ENCODE measurements at places on chromosomes 16 and 17. TPM values are rescaled to one million over a fixed set of nuclear protein-coding genes. Genes with fewer than 3 reads are reported as not detected.

GRCh38 chr16:88649924-88650748 is 717 bp downstream of the CYBA start:
- DNase-seq = no peak

- peak; percentile 17 for DNase-seq
These were observed 135.7 kb downstream of the ABCA8 start for GRCh38 chr17:68819465-68819864.

- DNase-seq = peak; percentile 100
These were observed 324 bp upstream of the FBXL19 start for GRCh38 chr16:30922960-30923535.

DNA sequence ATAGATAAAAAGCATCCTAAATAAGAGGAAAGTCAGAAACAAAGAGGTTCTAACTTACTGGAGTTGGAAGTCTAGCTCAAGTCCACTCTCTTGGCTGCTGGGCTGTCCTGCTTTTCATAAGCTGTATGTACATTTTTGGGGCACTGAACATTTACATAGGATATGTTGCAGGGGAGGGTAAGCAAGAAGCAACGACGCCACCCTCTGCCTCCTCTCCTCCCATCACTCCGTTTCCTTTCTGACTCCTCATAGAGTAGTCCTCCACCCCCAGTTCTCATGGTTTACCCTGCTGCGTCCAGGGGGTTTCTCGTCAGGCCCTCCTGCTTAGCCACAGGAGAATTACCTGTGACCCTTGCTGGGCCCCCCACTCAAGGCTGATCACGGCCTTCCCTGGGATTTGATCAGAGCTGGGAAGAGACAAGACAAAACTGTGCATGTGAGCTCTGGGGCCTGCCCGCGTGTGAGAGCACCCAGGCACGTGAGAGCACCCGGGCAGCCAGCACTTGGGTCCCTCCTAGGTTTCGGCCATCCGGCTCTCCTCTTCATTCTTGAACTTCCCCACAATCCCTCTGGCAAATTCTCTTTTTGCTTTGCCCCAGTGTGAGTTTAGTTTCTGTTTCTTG is 37.1 kb downstream of the TMEM11 start:
- no peak for DNase-seq

DNA sequence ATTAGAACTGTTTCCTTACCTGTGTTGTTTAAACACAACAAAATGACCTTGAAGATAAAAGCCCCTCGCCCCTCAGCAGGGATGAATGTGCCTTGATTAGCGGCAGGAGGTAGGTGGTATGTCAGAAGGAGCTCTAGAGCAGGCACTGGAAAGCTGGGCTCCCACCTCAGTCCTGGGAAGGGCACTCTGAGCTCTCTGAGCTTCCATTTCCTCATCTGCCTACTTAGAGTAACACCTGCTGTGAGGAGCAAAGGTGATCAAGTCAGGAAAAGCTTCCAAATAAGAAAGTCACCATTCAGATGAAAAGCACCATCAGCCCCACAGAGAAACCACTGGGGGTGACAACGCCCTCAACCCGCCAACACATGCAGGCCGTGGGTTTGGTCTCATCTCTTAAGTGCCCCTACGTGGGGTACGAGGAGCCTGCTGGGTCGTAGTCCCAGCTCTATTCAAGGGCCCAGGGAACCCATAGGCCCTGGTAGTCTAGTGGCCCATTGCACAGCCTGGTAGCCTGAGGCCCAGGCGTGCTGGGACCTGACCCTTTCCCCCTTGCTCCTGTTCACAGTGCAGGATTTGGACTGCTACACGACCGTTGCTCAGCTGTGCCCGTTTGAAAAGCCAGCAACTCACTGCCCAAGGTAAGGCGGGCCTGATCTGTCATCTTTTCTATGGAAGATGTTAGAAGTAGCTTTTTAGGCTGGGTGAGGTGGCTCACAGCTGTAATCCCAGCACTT is 57.3 kb downstream of the CRISPLD2 start:
- no peak for DNase-seq

GRCh38 chr17:61863801-61864126 is 436 bp upstream of the BRIP1 start:
- no peak for DNase-seq

GRCh38 chr17:43906951-43907424 is 348 bp downstream of the MPP2 start:
- no peak for DNase-seq

DNA sequence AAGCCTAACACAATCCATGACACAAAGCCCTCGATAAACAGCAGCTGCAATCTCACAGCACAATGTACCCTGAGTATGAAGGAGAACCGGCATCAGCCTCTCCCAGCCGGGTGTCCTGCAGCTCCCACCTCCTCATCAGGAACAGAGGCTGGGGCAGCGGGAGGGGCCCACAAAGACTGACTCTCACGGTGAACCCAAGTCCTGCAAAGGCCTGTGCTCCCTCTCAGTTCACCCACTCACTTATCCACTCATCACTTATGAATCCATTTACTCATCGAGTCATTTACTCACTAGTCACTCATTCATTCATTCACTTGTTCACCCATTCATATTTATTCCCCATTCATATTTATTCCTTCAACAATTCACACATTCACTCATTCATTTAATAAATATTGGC is 11.6 kb downstream of the ZNF423 start:
- no peak for DNase-seq

DNA sequence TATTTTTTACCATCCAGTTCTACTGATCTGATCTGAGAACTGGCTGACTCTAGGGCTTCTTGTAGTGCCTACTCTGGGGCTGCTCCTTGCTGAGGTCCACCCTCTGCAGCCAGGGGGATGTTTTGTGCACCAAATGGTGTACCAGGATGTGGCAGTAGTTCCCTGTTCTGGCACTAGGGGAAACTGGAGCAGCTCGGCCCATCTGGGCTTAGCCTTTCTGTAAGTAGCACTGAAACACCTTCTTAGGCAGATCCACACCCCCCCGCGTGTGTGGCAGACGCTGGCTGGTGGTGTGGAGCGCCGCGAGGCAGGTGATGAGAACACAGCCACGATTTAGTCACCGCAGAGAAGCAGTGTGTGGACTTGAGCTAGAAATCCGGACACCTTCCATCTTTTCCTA is 17.0 kb downstream of the DUSP14 start:
- DNase-seq = peak; percentile 30

DNA sequence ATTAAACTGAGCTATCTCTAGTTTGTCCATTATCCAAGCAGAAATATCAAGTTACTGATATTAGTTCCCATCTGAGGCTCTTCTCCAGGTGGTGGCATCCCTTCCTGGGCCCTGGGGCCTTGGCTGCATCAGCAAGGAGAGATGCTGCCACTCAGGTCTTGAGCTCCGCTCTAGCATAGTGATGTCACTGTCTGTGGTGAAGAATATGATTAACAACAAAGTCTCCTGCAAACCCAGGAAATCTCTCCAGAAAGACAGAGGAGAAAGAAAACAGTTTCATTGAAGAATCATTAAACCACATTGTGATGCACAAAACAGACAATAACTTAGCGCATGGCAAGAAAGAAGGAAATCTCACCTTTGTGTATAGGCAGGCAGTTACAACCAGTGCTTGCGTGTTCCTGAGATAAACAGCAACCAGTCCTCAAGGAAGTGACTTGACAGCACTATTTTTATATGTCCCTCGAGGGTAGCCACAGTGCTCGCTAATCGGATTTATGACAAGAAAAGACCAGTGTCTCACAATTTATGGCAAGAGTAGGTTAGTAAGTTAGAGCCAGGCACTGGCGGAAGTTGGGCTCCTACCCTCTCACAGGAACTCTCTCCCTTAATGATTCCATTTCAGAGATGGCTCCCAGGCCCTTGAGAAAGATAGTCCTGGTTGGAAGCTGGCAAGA is 151.1 kb downstream of the AHSP start:
- DNase-seq = no peak

DNA sequence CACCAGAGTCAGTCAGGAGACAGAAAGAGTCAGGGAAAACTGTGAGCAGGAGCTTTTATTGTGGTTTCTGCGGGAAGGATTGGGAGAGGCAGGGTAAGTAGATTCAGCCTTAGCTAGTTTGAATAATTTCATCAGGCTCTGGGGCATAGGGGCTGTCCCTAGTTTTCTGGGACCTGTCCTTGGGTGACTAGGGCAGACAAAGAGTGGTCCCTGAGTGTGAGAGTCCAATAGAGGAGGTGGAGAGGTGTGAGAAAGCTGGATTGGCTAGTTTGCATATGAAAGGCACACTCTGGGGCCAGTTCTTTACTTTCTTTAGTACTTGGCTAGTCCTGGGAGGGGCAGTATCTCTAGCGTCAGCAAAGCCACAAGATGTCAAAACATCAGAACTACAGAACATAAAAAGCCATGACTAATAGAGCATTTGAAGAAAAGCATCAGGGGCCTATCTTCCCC is 255.6 kb downstream of the HS3ST3A1 start:
- DNase-seq = peak; percentile 98

DNA sequence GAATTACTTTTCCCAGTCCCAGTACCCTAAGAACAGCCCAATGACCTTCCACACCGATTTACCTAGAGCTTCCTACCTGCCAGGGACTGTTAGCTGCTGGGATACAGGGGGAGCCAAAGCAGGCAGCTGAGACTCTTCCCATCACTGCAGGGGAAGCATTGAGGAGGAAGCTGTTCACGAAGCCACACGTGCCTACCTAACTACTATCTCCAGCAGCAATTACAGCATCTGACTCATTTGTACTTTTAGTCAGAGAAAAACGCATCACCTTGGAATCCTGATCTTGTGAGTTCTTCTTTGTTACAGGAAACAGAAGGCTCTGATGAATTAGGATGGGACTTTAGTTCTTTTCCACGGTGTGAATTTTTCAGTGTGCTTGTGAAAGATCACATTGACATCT is 113.7 kb upstream of the DHX40 start:
- DNase-seq = peak; percentile 81

GRCh38 chr17:40854175-40854814 is 12.7 kb downstream of the KRT12 start:
- peak; percentile 86 for DNase-seq

GRCh38 chr16:11990702-11991390 is 14.3 kb downstream of the SNX29 start:
- DNase-seq = no peak

DNA sequence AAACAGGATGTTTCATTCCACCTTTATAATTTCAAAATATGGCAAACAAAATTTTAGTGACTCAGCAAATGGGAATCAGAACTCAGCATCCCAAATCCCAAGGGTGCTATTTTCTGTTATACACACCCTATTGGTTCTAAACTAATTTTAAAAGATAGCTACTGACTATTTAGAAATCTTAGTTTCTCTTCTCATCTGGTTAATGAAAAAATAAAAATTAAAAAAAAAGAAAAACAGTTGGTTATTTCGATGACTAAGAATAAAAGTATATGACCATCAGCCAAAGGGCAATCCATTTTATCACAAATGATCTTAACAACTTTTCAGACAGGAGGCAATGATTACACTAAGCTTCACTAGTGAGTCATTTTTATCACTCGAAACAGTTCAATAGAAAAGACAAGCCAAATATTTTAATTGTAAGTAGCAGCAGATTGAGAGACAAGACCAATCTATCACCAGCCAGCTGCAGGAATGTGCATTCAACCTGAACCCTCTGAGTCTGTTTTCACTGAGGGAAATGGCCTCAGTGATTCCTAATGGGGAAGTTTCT is 15.2 kb downstream of the PHLPP2 start:
- DNase-seq = peak; percentile 78

- peak; percentile 84 for DNase-seq
These were observed 9.4 kb downstream of the KIAA0513 start for GRCh38 chr16:85037050-85037410.

DNA sequence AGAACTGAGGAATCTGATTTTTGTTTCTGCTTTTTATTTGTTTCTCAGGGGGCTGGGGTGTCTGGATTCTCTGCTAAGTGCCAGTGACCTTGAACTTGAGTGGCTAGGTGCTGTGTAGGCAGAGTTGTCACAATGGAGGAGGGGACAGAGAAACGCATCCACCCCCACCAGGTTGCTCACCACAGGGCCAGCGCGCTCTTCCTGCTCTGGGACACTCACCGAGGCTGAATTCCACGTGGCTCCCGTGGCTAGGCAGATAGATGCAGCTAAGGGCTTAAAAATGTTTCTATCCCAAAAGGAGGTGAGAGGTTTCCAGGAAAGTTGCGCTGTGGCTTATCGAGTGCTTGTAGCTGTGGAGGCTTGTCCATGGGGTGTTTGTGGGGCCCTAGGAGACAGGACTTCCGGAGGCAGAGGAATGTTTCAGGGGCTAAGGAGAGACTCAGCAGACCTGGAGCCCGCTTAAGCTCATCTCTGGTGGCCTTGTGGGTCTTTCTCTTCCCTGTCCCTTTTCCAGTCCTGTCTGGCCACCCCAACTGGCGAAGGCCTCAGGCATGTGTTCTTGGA is 36.8 kb downstream of the ADCY7 start:
- no peak for DNase-seq

DNA sequence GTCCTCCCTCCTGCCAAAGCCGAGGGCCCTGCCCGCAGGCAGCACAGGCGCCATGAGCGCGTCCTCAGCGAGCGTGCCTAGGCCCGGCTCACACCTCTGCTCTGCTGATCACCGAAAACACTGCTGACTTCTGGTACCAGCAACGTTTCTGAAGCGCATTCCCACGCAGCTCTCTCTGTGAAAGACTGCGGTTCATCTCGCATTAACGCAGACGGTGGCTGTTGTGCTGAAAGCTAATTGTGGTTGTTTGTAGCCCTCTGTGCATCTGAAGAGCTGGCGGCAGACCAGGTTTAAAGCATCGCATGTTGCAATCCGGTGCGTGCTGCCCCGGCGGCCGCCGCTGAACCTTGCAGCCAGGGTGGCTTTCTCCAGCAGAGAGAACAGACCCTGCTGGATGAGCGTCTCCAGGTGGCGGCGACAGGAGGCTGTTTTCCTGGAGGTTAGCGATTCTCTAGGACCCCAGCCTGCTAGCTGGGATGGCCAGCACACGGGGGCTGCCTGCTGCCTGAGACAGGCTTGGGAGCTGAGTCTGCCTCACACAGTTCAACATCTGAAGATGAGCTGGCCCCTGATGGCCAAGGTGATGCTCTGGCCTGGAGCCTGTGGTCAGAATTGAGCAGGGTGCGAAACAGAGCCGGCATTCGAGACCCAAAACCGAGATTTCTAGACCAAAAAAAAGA is 49.8 kb upstream of the CHMP6 start:
- no peak for DNase-seq

- peak; percentile 98 for DNase-seq
These were observed 14.2 kb downstream of the B4GALNT2 start for GRCh38 chr17:49146620-49147306.

DNA sequence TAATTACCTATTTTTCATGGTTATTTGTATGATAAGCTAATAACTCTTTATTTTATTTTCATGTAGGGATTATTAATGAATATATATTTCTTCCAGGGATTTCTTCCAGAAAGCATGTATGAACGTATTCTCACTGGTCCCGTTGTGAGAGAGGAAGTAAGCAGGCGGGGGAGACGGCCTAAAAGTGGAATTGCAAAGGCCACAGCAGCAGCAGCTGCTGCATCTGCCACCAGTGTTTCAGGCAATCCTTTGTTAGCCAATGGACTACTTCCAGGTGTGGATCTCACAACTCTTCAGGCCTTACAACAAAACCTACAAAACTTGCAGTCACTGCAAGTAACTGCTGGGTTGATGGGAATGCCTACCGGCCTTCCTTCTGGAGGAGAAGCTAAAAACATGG is 110.3 kb upstream of the RBL2 start:
- no peak for DNase-seq

TEX14 gene
- not detected for total RNA-seq

VMO1 gene
- total RNA-seq = 0.17 TPM

CPHXL2 gene
- not detected for total RNA-seq

WFDC1 gene
- total RNA-seq = not detected

TPPP3 gene
- 17.6 TPM for total RNA-seq

PPP1R27 gene
- total RNA-seq = not detected

WDR81 gene
- total RNA-seq = 48.6 TPM

SLC5A11 gene
- not detected for total RNA-seq

ETV4 gene
- total RNA-seq = 49.8 TPM

METTL22 gene
- total RNA-seq = 10.1 TPM

TBC1D3I gene
- 0.23 TPM for total RNA-seq

DNAAF8 gene
- 0.06 TPM for total RNA-seq

Data from LHCN-M2 (cell line).